ENCODE measurements at places on chromosomes 6 and 20.

GRCh38 chr20:41133709-41134361, 3.5 kb upstream of the PLCG1 start:
- DNase-seq = no peak

DNA sequence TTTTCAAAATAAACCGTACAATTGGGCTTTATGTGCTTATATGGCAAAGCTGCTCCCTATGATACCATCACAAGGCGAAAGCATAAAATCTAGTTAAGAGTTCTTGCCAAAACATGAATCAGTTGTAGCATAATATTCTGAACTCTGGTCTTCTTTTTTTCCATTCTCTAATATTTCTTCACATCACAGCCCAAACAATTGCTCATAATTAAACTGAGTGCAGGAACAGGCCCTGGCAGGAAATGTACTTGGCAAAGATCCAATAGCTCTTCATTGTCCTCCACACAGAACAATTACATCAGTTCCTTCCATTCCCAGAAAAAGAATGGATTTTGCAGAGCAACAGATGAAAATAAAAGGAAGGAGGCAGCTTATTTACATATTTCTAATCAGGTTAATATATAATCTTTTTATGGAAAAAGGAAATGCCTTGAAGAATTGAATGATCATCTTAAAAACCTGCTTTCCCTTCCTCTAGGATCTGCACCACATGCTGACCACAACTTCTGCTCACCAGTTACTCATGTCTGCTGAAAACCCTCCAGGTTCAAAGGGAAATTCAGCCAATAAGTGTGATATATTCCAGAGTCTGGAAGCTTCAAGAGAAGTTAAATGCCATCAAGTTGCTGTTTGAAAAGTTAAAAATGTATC, 123.3 kb upstream of the COL21A1 start:
- DNase-seq = peak; percentile 86

DNA sequence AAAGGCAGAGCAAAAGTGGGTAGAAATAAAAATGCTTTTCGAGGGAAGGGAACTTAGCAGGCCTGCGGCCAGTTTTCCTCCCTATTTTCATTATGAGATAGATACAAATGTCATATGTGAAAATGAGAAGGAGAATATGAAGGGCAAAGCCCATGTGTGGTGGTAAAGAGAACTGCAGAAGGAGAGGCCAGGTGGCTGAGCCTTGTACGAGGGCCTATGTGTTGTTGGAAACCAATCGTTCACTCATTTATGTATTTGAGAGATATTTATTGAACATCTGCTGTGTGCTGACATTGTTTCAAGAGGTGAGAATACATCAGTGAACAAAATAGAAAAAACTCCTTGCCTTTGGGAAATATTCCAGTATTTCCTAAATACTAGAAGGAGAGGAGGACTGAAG, 147.7 kb downstream of the SH3BGRL2 start:
- no peak for DNase-seq

GRCh38 chr6:82015526-82015925, 232.0 kb downstream of the IBTK start:
- DNase-seq = no peak

DNA sequence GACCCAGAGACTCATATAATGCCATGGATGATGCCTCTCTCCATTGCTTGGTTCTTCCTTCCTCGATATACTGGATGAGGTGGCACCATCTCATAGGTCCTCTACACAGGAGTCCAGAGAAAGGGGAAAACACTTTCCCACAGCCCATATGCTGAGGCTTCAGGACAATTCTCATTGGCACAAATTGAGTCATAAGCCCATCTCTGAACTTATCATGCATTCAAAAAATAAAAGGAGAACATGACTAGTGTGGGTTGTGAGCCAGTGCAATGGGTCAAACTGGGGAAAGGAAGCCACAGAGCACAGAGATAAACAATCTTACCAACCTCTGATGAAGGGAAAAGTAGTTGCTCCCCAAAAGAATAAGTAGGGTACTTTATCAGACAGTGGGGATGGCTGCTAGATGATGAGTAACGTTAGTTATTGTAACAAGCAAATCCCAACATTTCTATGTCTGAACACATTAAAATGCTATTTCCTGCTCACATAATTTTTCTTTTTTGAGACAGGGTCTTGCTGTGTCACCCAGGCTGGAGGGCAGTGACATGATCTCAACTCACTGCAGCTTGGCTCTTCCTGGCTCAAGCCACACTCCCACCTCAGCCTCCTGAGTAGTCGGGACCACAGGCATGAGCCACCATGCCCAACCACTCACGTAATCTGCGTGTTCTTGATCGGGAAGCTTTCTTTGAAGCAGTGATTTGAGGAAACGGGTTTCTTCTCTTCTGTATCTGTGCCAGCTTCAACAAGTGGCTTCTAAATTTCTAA, 27.0 kb downstream of the SOD2 start:
- no peak for DNase-seq
